ENCODE measurements at places on chromosomes 1 and 21.

DNA sequence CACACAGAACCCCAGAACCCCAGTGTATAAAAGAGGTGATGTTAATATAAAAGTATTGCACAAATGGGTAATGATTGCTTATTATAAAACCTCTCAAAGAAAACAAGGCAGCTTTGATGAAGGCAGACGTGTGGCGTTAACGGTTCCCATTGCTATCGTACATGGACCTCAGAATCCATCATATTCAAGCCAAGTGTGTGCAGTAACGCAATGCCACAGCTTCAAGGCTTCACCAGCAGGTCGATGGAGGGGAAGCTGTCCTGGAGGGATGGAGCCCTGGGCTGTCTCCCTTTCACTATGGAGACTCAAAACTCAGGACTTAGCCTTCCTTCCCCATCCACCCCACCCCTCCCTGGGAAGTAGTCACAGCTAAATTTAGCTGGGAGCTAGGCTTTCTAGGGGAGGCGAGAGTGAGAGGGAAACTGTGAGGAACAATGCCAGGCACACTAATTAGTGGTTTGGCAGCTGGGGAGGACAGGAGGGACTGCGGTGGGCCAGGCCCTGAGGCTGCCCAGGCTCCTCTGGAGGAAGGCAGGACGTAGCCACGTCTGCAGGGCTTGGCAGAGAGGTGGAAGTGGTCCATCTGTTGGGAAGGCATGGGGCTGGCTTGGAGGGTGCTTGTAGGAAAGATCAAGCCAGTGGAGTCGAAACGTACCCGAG, 121.2 kb downstream of the HMGB4 start:
- DNase-seq = no peak

- DNase-seq = no peak
Measured at GRCh38 chr21:42782723-42783242, 96.6 kb downstream of the WDR4 start.

GRCh38 chr1:179632868-179633267, 41.2 kb downstream of the TDRD5 start:
- DNase-seq = no peak

GRCh38 chr21:14486869-14487268, 59.2 kb downstream of the SAMSN1 start:
- no peak for DNase-seq

- DNase-seq = no peak
Measured at GRCh38 chr1:189673217-189673616, 804.4 kb downstream of the BRINP3 start.

- DNase-seq = no peak
Measured at GRCh38 chr1:62245201-62245600, 50.6 kb downstream of the L1TD1 start.

GRCh38 chr21:15054089-15054488, 10.7 kb downstream of the NRIP1 start:
- DNase-seq = no peak

DNA sequence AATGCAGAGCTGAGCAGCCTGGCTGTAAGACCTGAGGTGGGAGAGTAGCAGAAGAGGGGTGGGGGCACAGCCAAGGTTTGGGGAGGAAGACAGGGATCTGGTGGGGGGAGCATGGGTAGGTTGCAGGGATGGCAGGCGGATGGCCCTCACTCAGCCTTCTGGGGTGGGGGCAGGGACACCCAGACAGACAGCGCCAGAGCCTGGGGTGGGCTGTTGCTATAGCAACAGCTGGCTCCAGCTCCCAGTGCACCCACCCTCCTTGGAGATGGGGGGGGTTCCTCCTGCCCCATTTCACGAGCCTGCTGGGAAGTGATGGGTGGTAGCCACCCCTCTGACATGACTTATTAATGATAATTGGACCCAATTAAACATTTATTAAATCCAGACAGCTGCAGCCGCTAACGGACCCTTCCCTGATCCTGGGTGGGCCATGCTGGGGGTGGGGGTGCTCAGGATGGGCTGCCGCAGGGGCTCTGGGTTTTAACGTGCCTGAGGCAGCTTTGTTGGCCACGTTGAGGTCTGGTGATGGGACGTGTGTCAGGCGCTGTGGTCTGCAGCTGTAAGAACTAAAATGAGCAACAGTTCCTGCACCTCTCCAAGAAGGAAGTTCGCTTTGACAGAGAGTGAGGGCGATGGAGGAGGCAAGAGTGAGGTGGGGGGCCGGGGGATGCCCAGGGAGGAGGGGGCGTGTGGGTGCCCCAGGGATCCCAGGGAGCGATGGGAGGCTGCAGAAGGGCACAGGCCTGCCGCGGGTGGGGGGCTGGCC, 19.4 kb downstream of the AGRN start:
- DNase-seq = no peak

GRCh38 chr1:100597061-100597741, 59.3 kb downstream of the GPR88 start:
- DNase-seq = no peak

DNA sequence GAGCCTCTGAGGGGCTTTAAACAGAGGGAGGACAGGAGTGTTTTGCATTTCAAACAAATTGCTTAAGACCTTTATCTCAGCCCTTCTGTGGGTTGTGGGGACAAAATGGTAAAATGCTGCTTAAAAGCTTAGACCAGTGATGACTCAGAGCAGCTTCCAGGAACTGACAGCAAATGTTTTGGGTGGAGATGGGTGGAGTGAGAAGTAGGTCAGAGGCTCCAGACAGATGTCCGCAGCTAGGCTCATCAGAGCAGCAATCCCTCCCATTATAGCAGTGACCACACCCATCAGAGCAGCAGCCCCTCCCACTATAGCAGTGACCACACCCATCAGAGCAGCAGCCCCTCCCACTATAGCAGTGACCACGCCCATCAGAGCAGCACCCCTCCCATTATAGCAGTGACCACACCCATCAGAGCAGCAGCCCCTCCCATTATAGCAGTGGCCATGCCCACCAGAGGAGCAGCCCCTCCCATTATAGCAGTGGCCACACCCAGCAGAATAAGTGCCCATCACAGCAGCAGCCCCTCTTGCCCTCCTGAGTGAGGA, 532.2 kb downstream of the MATN1 start:
- DNase-seq = no peak

GRCh38 chr1:98410082-98410481, 251.4 kb upstream of the SNX7 start:
- no peak for DNase-seq

- DNase-seq = no peak
Measured at GRCh38 chr1:113917400-113918082, 11.6 kb upstream of the HIPK1 start.

- DNase-seq = no peak
Measured at GRCh38 chr1:95991787-95992520, 729.6 kb upstream of the PTBP2 start.

- no peak for DNase-seq
Measured at GRCh38 chr1:26287033-26287711, 7.3 kb downstream of the SH3BGRL3 start.

DNA sequence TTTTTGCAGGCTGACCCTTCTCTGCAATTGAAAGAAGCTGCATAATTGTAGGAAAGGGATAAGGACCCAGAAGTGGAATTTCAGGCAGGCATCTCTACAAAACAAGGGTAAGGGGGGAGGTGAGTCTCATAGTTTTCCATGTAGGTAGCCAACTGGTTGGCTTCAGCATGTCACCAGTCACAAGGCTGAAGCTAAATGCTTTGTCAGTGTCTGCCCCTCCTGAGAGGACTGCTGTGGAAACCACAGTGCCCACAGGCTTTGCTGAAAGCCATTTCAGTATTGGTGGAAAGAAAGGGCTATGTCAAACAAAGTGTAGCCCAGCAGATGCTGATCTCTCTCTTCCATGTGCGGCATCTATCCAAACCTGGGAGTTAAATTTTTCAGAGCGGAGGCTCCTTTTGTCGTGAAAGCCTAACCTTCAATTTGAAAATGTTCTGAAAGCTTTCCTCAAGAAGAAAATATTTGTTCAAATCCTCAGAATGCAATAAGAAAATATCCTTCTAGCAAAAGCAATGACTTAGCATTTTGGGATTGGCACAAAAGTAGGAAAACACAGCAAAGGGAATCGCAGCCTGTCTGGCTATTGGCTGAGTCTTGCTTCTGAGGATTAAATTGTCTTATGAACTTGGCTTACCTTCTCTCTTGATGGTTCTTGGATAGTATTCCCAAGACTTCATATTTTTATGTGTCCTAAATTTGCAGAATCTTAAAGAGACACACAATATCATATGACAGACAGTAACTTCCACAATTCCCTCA, 591.7 kb downstream of the PLPP3 start:
- no peak for DNase-seq

GRCh38 chr1:146049436-146049835, 27.9 kb upstream of the HJV start:
- no peak for DNase-seq

DNA sequence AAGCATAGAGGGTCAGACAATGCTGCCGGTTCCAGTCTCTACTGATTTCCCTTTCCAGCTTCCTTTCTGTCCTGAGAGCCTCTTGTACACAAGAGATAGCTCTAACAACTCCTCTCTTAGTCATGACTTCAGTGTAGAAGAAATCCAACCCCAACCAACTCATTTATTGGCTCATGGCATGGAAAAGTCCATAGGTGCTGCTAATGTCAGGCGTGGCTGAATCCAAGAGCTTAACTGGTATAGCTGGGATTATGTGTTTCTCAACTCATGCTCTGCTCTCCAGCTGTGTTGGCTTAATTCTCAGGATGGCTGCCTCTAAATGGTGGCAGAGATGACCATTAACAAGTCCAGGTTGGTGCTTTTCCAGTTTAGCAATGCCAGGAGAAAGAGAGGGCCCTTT, 12.4 kb upstream of the THRAP3 start:
- DNase-seq = no peak

DNA sequence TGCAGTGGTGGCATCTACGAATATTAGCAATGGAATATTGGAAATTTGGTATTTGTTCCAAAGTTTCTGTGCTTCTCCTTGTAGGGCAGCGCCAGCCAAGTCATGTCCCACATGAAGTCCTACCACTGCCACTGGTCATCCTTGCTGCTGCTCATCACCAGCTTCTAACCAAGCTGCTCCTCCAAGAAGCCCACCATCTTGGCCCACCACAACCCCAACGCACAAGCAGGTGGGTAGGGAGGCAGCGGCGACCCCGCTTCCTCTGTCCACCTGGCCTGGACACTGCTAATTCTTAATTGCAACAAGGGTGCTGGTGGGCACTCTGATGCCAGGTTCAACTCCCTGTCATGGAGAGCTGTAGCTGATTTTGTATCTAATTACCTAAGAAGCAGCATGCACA, 291.2 kb upstream of the LYPLAL1 start:
- DNase-seq = no peak

DNA sequence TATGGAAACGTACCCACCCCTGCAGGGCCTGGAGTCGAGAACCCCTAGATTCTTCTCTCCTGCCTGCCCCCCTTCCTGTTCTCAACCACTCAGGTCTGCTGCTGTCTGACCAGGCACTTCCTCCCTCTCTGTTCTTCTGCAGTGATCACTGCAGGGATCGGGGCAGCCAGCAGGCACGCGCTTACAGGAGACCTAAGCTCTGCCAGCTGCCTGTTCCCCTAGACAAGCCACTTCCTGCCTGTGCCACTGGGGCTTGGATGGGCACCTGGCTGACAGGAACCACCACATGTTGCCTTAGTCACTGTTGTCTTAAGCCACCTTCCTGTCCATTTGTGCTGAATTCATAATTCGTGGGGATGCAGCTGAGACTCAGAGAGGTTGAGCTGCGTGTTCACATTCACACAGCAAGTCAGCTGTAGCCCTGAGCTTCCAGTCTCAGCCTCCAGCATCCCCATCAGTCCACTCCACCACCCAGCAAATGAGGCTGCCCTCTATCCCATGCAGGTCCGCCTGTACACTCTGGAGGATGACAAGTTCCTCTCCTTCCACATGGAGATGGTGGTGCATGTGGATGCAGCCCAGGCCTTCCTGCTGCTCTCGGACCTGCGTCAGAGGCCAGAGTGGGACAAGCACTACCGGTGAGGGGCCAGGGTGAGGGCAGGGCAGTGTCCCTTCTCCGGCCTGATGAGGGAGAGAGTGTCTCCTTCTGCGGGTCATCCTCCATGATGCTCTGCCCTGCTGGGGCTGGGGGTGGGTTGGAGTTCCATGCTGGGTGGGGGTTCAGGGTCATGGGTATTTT, 18.6 kb downstream of the FAM151A start:
- DNase-seq = no peak

DNA sequence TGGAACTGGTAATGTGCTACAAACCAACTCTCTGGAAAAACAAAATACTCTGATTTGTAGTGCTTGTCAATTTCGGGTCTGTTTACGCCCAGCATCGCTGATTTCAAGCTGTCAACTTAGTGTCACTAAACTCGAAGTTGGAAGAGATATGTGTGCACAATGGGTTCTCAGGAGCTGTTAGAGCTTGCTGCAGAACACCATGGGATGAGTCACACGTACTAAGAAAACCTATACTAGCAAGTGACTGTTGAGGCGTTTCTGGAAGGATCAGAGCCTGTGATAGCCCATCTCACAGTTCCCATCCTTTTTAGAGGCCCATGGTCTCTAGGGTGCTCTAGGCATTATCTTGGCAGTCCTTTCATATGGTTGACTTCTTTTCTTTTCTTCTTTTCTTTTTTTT, 14.3 kb downstream of the GMEB1 start:
- no peak for DNase-seq

DNA sequence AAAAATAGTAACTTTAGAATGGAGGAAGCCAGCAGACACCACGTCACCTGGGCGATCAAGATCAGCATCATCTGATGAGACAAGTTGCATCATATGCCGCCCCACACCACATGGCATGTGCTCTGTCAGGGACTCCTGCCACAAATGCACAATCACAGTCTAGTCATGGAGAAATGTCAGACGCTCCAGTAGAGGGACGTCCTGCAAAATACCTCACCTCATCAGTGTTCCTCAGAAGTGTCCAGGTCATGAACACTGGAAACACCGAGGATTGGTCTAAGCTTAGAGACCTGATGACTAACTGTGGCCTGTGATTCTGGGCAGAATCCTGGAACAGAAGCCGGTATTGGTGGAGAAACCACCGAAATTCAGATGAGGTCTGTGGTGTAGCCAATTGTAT, 14.3 kb downstream of the ADARB1 start:
- DNase-seq = no peak

GRCh38 chr1:34500451-34500850, 254.4 kb upstream of the GJB5 start:
- DNase-seq = no peak

DNA sequence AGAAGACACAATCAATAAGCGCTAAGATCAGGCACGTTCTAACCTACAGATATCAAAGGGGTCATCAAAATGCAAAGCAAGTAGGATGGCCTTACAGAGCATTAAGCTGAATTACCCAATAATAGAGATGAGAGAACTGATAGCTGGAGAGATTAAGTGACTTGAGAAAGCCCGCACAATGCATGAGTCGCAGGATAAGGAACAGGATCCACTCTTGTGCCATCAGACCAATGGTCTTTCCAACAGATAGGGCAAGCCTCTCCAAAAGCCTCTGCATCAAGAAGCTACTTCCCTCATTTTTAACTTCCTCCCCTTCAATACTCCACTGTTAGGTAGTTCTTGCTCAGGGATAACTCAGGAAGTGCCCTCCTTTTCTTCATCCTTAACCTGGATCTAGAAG, 2.6 kb downstream of the CHML start:
- DNase-seq = no peak

- no peak for DNase-seq
Measured at GRCh38 chr1:171595324-171595723, 26.7 kb upstream of the MYOCOS start.

Measured in activated CD4-positive, CD25-positive, alpha-beta regulatory T cell (primary cell).